ENCODE measurements at places on chromosomes 6 and 20. TPM values are rescaled to one million over a fixed set of nuclear protein-coding genes. Genes with fewer than 3 reads are reported as not detected.

DNA sequence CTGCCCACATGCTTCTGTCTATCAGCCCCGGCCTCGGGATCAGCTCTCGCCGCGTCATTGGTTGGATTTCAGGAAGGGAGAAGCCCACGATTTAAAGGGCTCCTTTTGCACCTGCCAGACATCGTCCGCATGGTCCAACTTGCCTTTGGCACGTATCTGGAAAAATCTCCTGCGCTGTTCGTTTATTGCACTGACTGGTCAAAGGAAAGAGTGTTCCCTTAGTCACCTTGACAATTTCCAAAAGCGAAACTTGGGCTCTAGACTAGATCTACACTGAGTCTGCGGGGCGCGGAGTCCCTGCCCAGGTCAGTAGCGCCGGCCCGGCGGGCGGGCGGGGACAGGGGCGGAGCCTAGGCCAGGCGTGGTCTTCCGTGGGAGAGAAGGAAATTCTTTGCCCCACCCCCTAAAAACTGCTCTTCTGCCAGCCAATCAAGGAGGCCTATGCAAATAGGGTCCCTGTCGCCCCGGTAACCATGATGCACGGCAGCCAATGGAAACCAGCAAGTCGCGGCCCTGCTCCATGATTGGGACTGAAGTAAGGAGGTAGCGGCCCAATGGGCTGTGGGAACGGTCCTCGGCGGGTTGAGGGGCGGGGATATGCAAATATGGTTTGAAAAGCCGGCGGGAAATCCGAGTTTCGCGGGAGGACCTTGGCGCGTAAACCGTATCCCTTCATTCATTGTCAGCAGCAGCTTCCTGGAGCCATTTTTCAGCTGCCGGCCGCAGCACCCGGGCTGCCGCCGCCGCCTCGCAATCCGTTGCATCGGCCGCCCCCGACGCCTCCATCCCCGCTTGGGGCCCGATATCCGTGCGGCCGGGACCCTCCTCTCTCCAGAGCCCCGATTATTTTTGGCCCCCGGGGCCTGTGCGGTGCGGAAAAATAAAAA lies at the start of gene E2F3:
Gene E2F3 (plus strand): TSS at position 675 of the 887 bp plus-strand sequence. CDS start 354 bp downstream, outside the sequence.
- peaks cover 7% of the 10 kb centered on the region for H3K4me1 ChIP-seq
- H3K27ac ChIP-seq: peak within 1 kb of the TSS; percentile 97
- H3K36me3 ChIP-seq: no peaks in the 10 kb centered on the region
- peak within 1 kb of the TSS; percentile 91 for H3K4me3 ChIP-seq
- DNase-seq: peak; percentile 100

GRCh38 chr20:34888468-34888867 lies 12.1 kb downstream of the ACSS2 start:
- H3K4me1 ChIP-seq: peaks cover 15% of the 10 kb centered on the region
- no peak for DNase-seq
- H3K27me3 ChIP-seq: no peaks in the 10 kb centered on the region
- no peak overlapping the region for H3K4me3 ChIP-seq

GRCh38 chr20:62914970-62915457 lies 11.3 kb downstream of the DIDO1 start:
- H3K4me1 ChIP-seq: peaks cover 54% of the 10 kb centered on the region
- H3K27me3 ChIP-seq: no peaks in the 10 kb centered on the region
- peak; percentile 47 for DNase-seq
- no peak overlapping the region for H3K4me3 ChIP-seq

- no peaks in the 10 kb centered on the region for H3K27me3 ChIP-seq
- H3K36me3 ChIP-seq: no peaks in the 10 kb centered on the region
- H3K27ac ChIP-seq: peak overlapping the region; percentile 48
- 0 out of 2 replicates have a peak, but pooled peaks cover 5% of the 10 kb centered on the region for H3K4me1 ChIP-seq
- no peak for DNase-seq
These were observed 2.1 kb upstream of the COL20A1 start for GRCh38 chr20:63290677-63291472.

DNA sequence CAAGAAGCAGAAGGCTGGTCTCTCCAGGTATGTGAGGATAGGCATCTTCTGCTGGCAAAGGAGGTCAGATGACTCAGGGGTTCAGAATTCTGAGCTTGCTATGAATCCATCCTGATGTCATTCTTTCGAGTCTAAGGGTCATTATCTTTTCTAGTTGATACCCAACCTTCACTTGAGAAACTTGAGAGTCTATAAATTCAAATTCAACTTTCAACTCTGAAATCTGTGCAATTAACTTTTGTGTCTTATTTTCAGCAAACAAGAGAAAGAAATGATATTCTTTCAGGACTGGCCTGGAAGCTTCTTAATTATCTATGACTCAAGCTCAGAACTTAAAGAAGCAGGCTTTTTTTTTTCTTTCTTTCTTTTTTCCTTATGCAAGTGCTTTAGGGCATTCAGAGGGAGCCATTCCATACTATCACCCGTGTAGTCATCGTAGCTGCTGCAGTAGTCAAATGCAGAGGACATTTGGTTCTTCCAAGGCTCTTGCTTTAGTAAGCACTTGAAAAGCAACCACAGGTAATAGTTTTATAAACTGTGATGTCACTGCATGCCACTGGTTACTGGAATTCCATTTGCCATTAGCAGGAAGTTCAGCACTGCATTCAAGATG lies 93.0 kb downstream of the ADTRP start:
- no peaks in the 10 kb centered on the region for H3K27me3 ChIP-seq
- peaks cover 41% of the 10 kb centered on the region for H3K4me1 ChIP-seq
- H3K36me3 ChIP-seq: no peaks in the 10 kb centered on the region
- H3K27ac ChIP-seq: peak overlapping the region; percentile 81

DNA sequence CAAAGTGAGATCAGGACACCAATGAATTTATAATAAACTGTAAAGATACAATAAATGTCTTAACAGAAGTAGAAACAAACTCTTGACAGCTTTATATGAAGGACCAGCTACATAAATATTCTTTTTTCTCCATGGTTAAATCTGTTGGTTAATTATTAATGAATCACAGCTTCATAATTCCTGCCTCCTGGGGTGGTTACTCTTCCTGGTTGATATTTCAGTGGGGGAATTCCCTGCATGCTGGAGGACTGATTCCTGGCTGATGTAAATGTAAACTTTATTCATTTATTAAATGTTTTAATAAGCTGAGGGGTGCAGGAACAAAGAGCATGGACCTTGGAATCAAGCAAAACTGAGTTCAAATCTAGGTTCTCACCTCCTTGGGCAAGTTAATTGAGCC lies 16.2 kb upstream of the RCAN2 start:
- no peak overlapping the region for H3K4me3 ChIP-seq
- no peak for DNase-seq
- no peaks in the 10 kb centered on the region for H3K27me3 ChIP-seq

DNA sequence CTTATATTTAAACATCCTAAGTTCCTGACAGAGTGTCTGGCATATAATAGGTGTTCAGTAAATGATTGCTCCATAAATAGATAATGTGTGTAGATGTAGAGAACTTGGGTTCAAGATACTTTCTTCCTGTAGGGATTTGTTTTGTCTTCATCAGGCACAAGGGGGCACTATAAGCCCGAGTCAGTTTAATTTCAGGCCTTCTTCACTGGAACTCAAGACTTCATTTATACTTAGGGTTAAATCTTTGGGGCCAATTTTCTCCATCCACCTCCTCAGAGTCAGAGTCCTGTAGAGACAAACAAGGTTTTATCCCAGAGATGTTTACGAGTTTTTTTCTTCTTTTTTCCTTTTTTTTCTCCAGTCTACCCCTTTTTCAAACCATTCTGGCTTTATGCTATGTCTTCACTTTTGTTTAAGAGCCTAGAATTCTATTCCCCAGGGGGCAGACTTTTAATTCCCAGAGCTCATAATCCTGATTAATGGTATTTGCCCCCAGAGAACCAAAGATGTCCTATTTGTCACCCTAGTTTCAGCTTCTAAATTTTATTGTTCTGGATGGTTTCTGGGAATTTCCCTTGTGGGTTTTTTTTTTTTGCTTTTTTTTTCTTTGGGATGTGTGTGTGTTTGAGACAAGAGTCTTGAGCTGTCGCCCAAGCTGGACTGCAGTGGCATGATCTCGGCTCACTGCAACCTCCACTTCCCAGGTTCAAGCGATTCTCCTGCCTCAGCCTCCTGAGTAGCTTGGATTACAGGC lies 88.4 kb downstream of the HFE start:
- H3K27ac ChIP-seq: no peak overlapping the region
- peaks cover 6% of the 10 kb centered on the region for H3K4me1 ChIP-seq
- H3K4me3 ChIP-seq: no peak overlapping the region

GRCh38 chr6:103081126-103081525 lies 1687.6 kb downstream of the GRIK2 start:
- no peaks in the 10 kb centered on the region for H3K4me1 ChIP-seq
- DNase-seq: no peak
- H3K27me3 ChIP-seq: no peaks in the 10 kb centered on the region
- no peak overlapping the region for H3K4me3 ChIP-seq
- no peak overlapping the region for H3K27ac ChIP-seq

DNA sequence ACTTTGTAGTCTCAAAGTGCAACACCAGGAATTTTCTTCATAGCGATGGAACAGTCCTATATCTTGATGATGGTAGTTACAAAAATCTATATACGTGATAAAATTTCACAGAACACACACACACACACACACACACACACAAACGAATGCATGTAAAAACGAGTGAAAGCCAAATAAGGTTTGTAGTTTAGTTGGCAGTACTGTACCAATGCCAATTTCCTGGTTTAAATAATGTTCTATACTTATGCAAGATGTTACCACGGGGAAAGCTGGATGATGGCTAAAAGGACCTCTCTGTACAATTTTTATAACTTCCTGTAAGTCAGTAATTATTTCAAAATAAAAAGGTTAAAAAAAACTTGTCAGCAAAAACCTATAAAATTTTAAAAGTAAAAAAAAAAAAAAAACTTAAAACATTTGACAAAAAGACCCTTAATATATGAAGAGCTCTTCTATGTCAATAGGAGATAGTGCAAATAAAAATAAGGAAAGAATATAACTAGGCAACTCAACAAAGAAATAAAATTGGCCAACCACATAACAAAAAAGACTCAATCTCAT lies 37.6 kb downstream of the PDSS2 start:
- H3K4me3 ChIP-seq: no peak overlapping the region
- DNase-seq: no peak
- no peaks in the 10 kb centered on the region for H3K36me3 ChIP-seq
- no peaks in the 10 kb centered on the region for H3K27me3 ChIP-seq
- H3K4me1 ChIP-seq: no peaks in the 10 kb centered on the region

Gene SYTL3
- total RNA-seq: 1.1 TPM

Gene TP53INP2
- 29.7 TPM for total RNA-seq

Gene TUBB2B
- total RNA-seq: 150 TPM

Gene TPBG
- total RNA-seq: 4.0 TPM

Gene KIF25
- not detected for total RNA-seq

Gene RCAN2
- not detected for total RNA-seq

Gene TIAM2
- total RNA-seq: 3.8 TPM
